ENCODE measurements at places on chromosomes 6 and 20.

GRCh38 chr6:163576114-163576513 is 161.6 kb downstream of the QKI start:
- no peak for DNase-seq

DNA sequence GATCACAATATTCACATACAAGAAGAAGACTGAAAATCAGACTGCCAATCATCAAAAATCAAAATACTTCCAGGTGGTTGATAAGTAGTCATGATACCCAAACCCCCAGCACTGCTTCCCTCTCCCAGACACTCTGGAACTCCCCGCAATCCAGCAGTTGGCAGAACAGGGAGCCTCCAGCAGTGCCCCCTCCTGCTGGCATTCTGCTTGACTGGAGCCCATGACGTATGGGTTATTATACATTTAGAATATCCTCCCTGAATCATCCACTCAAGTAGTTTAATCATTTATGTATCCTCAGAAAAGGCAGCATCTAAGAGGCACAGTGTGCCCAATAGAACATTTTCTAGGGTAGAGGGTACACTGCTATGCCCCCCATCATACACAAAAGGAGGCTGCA is 9.3 kb upstream of the OGFRL1 start:
- DNase-seq: no peak

DNA sequence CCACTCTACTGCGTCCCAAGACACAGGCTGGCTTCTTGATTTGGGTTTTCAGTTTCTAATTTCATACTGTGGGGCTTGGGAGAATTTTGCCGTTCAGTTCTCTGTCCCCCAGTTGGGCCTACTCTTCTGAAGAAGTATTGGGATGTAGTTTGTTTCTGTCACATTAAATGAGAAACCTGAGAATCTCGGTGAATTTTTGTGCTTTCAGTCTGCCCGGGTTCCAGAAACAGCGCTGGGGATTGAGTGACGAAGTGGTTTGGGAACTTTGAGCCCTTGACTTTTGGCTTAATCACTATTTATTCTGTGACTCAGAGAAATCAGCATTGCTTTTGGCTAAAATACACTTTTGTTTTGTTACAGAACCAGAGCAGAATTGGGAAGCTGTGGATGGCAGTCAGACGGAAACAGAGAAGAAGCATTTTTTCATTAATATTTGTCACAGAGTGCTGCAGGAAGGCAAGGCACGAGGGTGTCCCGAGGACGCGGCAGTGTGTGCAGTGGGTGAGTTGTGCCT is 74.0 kb downstream of the IGF2R start:
- DNase-seq: no peak

GRCh38 chr20:47189060-47189459 is 167.4 kb downstream of the ZMYND8 start:
- DNase-seq: no peak

GRCh38 chr6:44226368-44227147 is 3.2 kb downstream of the SLC29A1 start:
- no peak for DNase-seq

GRCh38 chr6:101392586-101393230 is 800 bp upstream of the GRIK2 start:
- DNase-seq: no peak

- peak; percentile 49 for DNase-seq
These were observed 29.1 kb downstream of the TXLNB start for GRCh38 chr6:139262519-139263300.

DNA sequence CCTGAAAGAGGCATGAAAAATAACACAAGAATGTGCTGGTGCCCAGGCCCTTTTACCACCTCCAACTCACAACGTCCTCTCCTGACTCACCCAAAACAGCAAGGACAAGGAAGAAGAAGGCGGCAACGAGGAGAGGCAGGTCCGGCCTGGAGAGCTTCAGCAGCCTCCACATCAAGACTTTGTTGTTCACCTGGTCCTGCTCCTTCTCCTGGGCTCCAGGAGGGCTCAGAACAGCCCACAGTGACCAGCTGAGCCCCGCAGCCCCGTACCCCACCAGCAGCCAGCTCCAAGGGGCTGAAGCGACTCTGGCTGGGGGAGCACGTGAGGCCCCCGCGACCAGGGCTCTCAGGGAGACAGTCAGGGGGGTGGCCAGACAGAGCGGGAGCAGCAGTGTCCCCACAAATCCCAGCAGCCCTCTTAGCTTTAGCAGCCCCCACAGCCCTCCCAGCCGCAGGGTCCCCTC is 857 bp downstream of the TAP2 start:
- no peak for DNase-seq

DNA sequence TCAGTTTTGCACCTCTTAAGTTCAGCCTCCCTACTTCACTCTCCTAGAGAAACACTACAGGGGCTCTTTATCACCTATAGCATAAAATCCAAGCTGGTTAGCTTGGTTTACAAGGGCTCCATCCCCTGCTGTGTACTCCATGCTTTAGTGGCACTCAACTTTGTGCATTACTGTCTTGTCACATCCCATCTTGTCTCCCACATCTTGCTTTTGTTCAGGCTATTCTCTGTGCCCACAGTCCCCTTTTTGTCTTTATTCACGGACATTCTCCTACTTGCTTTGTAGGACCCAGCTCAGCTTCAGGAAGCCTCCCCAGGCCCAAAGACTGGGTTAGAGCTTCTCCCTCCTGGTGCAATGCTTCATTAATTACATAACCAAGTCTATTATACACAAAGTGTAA is 107.9 kb upstream of the SPACA1 start:
- no peak for DNase-seq

DNA sequence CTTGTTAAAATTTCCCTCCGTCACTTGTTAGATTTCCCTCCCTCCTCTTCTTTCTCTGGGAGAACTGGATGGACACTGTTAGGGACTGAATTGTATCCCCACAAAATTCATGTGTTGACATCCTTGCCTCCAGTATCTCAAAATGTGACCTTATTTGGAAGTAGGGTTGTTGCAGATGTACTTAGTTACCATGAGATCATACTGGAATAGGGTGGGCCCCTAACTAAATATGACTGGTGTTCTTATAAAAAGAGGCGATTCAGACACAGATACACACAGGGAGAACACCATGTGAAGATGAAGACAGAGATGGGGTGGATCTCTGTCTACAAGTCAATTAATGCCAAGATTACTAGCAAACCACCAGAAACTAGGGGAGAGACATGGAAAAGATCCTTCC is 139.5 kb downstream of the ALDH8A1 start:
- DNase-seq: no peak

- no peak for DNase-seq
These were observed 14.9 kb downstream of the NT5E start for GRCh38 chr6:85464722-85465150.

DNA sequence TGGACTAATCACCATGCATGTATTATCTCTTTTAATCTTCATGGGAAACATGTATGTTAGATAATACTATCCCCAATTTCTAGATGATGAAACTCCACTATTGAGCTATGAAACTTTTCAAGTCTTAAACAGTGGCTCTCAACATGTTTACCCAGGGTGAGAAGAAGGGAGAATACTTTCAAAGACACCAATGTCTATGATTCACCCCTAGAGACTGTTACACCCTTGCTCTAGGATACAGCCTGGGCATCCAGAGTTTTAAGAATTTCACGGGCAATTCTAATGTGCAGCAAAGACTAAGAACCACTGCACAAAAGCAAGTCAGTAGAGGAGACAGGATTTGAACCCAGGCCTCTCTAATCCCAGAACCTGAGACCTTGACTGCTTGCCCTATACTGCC is 47.8 kb downstream of the GFOD1 start:
- no peak for DNase-seq

DNA sequence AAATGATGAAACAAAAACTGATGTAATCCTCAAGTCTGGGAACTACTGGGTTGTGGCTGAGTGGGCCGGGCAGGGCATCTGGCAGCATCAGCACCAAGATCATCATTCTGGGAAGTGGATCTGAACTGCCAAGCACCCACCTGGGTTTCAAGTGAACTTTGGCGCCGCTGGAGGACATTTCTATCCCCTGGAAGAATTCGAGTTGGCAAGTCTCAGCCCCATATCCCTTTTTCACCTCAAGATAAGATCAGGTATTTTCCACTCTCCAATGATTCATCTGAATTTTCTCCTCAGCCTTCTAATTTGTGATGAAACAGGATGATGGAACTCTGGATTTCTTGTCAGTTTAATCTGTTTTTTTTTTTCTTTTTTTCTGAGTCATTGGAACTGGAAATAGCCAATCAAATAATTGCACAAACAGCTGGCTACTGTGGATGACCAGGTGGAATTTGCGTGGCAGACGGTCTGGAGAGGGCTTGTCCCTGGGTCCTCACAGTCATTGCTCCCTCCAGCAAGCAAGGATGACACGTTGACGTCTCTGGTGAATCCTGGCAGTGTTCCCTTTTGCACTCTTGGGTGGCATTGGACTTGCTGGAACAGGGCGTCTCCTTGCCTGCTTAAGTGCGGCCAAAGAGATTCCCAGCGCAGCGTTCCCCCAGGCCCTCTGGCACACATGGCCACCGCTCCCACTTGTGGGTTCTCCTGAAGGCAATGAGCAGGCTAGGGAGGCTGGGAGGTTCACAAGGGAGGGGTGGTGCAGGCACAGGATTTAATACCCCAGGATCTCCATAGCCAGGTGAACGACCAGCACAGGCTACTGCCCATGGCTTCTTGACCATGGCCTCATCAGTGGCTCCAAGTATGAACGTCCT is 80.4 kb downstream of the DHX35 start:
- no peak for DNase-seq

DNA sequence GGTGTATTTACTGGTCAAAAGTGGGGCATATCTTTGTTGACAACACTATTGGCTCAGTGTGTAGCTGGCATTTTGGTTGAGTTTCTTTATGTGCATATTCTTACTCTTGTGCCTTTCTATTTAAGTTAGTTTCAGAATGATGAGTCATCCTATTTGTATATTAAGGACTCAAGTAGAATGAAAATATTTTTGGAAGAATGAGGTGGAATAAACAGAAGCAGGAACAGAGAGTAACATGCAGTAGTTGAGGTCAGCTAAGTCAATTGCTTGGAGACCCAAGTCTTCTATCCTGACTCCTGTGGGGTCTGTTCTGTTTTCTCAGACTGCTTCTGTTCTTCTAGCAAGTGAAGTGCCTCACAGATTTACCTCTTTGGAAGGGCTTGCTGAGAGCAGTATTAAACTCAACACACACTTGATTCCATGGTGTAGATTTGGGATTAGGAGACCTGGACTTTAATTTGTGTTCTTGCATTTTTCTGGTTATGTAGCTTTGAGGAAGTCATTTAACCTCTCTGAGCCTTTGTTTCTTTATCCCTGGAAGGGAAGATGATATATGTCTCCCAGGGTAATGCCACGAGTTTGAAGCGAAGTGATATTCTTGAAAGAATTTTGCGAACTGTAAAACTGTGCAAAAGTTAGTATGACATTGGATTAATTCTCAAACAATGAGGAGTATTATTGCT is 324.3 kb downstream of the QKI start:
- DNase-seq: no peak

GRCh38 chr6:96058082-96058481 is 42.3 kb downstream of the FUT9 start:
- DNase-seq: no peak
